ENCODE measurements at places on chromosomes 4 and X. TPM values are rescaled to one million over a fixed set of nuclear protein-coding genes. Genes with fewer than 3 reads are reported as not detected.

Gene FGG
- total RNA-seq: not detected

Gene SSX1
- not detected for total RNA-seq

- H3K36me3 ChIP-seq: no peaks in the 10 kb centered on the region
- no peaks in the 10 kb centered on the region for H3K27me3 ChIP-seq
- H3K4me1 ChIP-seq: no peaks in the 10 kb centered on the region
Observed at GRCh38 chr4:142558851-142559250, 287.2 kb downstream of the INPP4B start.

GRCh38 chrX:97260679-97261078 is 377.0 kb downstream of the RPA4 start:
- no peak overlapping the region for H3K4me3 ChIP-seq
- no peak overlapping the region for H3K27ac ChIP-seq
- DNase-seq: no peak

DNA sequence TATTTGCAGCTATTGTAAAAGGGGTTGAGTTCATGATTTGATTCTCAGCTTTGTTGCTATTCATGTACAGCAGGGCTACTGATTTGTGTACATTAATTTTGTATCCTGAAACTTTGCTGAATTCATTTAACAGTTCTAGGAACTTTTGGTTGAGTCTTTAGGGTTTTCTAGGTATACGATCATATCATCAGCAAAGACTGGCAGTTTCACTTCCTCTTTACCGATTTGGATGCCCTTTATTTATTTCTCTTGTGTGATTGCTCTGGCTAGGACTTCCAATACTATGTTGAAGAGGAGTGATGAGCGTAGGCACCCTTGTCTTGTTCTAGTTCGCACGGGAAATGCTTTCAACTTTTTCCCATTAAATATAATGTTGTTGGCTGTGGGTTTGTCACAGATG is 48.1 kb downstream of the NPY1R start:
- no peak for DNase-seq
- H3K36me3 ChIP-seq: no peaks in the 10 kb centered on the region
- no peaks in the 10 kb centered on the region for H3K27me3 ChIP-seq
- H3K4me1 ChIP-seq: no peaks in the 10 kb centered on the region

GRCh38 chrX:8341814-8342590 is 122.6 kb upstream of the VCX3B start:
- no peak overlapping the region for H3K27ac ChIP-seq
- no peaks in the 10 kb centered on the region for H3K4me1 ChIP-seq
- H3K27me3 ChIP-seq: no peaks in the 10 kb centered on the region
- no peak for DNase-seq
- H3K4me3 ChIP-seq: no peak overlapping the region

Gene UTP3
- total RNA-seq: 50.6 TPM

Gene SPIN2A
- 4.2 TPM for total RNA-seq

GRCh38 chr4:31045724-31046318 is 325.7 kb downstream of the PCDH7 start:
- no peak overlapping the region for H3K4me3 ChIP-seq
- H3K36me3 ChIP-seq: no peaks in the 10 kb centered on the region
- H3K27ac ChIP-seq: no peak overlapping the region
- H3K27me3 ChIP-seq: no peaks in the 10 kb centered on the region
- DNase-seq: no peak

DNA sequence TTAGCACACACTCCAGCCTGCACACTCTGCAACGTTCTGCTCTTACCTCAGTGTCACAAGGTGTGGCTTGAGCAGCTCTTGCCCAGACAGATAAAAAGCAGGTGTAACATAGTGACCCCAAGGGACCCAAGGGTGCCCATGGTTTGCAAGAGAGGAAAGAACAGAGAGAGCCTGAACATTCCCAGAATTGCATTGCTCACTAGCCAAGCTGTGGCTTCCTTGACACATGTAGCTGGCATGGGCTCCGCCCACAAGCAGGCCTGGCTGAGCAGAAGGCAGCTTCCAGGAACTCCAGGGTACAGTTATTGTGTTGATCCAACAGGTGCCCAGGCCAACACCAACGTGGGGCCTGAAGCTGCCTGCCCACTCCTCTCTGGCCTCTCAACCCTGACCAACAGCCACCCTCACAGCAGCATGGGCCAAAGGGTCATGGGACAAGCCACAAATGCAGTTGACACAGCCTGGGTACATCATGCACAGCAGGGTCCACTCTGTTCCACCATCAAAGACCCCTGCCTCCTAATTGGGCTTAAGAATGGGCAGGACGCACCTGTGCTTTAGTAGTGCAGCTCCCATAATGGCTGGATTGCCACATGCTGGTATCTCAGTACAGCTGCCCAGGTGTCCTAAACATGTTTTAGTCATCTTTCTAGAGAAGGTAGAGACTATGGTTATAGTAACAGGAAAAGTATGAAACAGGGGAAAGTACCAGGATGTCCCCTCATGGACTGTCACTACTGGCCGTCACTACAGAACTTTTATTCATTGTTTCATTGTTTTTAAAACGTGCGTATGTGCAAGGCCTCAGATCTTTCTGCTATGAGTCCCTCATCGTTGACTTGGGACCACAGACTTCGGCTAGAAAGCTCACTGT is 73.7 kb upstream of the ACSL1 start:
- no peaks in the 10 kb centered on the region for H3K4me1 ChIP-seq
- no peak overlapping the region for H3K27ac ChIP-seq
- DNase-seq: no peak
- no peak overlapping the region for H3K4me3 ChIP-seq

Gene FAT1
- 137 TPM for total RNA-seq

Gene MAGEB17
- total RNA-seq: not detected

Gene MAGEA6
- not detected for total RNA-seq

DNA sequence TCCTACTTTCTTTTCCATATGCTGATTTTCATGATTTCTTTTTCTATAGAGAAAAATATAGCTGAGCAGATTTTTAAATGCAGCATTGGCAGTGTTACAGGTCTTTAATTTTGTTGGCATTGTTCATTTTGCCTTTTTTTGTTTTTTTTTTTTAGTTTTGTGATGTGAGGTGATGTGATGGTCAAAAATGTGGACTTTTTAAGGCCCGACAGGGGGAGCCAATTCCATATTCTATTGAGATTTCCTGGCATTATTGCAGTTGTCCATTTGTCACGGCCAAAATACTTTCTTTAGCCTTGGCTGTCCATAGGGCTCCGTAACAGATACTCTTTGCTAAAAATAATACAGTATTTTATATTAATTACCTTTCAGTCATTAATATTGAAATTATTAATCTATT is 47.8 kb downstream of the SLIT2 start:
- no peak overlapping the region for H3K27ac ChIP-seq
- H3K36me3 ChIP-seq: no peaks in the 10 kb centered on the region
- no peaks in the 10 kb centered on the region for H3K27me3 ChIP-seq
- H3K4me3 ChIP-seq: no peak overlapping the region

DNA sequence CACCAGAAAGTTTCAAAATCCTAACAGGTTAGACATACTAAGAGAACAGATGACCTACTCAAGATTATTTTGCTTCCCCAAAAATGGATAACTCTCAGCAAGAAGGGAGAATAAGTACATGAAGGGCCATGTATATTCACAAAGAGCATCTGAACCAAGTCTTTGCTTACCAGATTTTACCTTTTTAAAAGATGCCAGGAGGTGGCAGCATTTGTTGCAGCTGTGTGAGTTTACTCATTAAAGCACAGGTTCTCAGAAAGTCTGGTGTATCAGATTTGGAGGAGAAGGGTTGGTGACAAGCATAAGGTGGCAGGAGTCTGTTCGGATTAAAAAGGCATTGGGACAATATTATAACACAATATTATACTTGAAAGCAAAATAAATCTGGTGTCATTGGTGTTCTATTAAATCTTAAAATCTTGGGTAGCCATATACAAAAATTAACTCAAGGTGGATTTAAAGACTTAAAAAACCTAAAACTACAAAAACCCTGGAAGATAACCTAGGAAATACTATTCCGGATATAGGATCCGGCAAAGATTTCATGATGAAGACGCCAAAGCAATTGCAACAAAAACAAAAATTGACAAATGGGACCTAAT is 51.3 kb upstream of the NFKB1 start:
- no peak overlapping the region for H3K27ac ChIP-seq
- H3K4me1 ChIP-seq: no peaks in the 10 kb centered on the region
- no peak for DNase-seq
- H3K27me3 ChIP-seq: no peaks in the 10 kb centered on the region
- no peaks in the 10 kb centered on the region for H3K36me3 ChIP-seq
- H3K4me3 ChIP-seq: no peak overlapping the region

Gene F11
- 0.99 TPM for total RNA-seq

- H3K4me3 ChIP-seq: no peak overlapping the region
- H3K36me3 ChIP-seq: no peaks in the 10 kb centered on the region
- H3K27ac ChIP-seq: no peak overlapping the region
- no peak for DNase-seq
Observed at GRCh38 chr4:184362396-184362795, 112.0 kb downstream of the IRF2 start.

- no peak overlapping the region for H3K27ac ChIP-seq
- H3K27me3 ChIP-seq: no peaks in the 10 kb centered on the region
- H3K4me3 ChIP-seq: no peak overlapping the region
- DNase-seq: no peak
- no peaks in the 10 kb centered on the region for H3K36me3 ChIP-seq
Observed at GRCh38 chr4:98747393-98748091, 89.1 kb upstream of the TSPAN5 start.

- no peak for DNase-seq
- no peak overlapping the region for H3K4me3 ChIP-seq
- H3K27me3 ChIP-seq: no peaks in the 10 kb centered on the region
- H3K27ac ChIP-seq: no peak overlapping the region
- H3K4me1 ChIP-seq: no peaks in the 10 kb centered on the region
- no peaks in the 10 kb centered on the region for H3K36me3 ChIP-seq
Observed at GRCh38 chr4:38523524-38524448, 140.2 kb upstream of the KLF3 start.

DNA sequence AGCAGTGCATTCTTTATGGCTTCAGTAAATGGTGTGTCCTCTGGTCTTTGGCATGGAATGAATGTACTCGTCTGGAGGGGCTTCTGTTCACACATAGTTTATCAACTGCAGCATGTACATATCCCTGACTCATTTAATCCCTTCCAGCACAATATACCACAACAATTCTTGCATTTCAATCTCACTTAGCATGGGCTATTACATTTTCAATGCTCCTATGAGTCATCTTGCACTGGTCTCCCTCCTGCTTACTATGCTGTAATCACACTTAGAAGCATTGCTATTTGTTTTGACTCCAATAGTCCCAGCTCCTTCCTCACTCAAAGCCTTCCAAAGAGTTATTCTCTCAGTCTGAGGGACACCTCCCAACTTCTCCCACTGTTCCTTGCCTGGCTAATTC is 180.9 kb upstream of the NUDT10 start:
- no peak overlapping the region for H3K27ac ChIP-seq
- no peak for DNase-seq
- no peak overlapping the region for H3K4me3 ChIP-seq
- no peaks in the 10 kb centered on the region for H3K4me1 ChIP-seq

Gene DACH2
- 1.8 TPM for total RNA-seq

- no peak for DNase-seq
- H3K36me3 ChIP-seq: no peaks in the 10 kb centered on the region
- H3K4me1 ChIP-seq: no peaks in the 10 kb centered on the region
- H3K27ac ChIP-seq: no peak overlapping the region
- H3K27me3 ChIP-seq: no peaks in the 10 kb centered on the region
Observed at GRCh38 chr4:8199594-8200301, 658 bp downstream of the SH3TC1 start.

DNA sequence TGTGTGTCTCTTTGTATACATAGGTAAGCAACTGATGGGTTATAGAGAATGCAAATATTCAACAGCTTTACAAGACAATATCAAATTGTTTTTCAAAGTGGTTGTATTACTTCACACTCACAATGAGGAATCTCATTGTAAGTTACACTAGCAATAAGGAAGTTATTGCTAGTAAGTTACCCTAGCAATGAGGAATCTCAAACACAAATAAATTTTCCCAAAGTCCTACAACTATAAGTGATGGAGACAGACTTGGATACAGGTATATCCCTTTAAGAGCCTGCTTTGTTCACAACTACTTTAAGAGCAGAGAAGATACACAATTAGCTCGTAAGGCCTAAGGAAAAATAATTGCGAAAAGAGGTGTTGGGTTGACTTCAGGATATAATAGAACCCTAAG is 28.3 kb upstream of the NWD2 start:
- no peak overlapping the region for H3K4me3 ChIP-seq
- H3K27ac ChIP-seq: no peak overlapping the region
- no peak for DNase-seq
- H3K27me3 ChIP-seq: no peaks in the 10 kb centered on the region
- H3K4me1 ChIP-seq: no peaks in the 10 kb centered on the region
- no peaks in the 10 kb centered on the region for H3K36me3 ChIP-seq

Gene CSAG3
- not detected for total RNA-seq

Gene THAP9
- 13.2 TPM for total RNA-seq

DNA sequence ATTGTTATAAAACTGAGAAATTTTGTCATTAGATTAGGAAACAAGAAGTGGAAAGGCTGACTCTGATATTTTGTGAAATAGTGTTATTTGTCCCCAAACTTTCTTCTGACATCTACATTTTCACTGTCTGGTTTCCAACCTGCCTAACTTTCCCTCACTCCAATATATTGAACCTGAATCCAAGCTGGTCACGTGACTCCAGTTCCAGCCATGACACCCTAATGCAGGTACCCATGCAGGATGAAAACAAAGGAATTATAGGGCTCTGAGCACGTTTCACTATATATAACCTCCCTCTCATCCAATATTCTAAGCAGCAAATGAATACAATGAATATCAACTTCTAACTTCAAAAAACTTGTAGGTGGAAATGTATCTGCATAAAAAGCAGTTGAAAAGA is 231.6 kb downstream of the TLL1 start:
- H3K27ac ChIP-seq: no peak overlapping the region
- H3K4me3 ChIP-seq: no peak overlapping the region
- H3K4me1 ChIP-seq: no peaks in the 10 kb centered on the region
- no peaks in the 10 kb centered on the region for H3K36me3 ChIP-seq

- no peaks in the 10 kb centered on the region for H3K36me3 ChIP-seq
- no peaks in the 10 kb centered on the region for H3K4me1 ChIP-seq
- no peak overlapping the region for H3K4me3 ChIP-seq
- no peak overlapping the region for H3K27ac ChIP-seq
- H3K27me3 ChIP-seq: no peaks in the 10 kb centered on the region
Observed at GRCh38 chr4:7156328-7156727, 36.0 kb upstream of the SORCS2 start.

GRCh38 chr4:6659897-6660296 is 19.4 kb downstream of the MRFAP1 start:
- no peaks in the 10 kb centered on the region for H3K27me3 ChIP-seq
- H3K4me3 ChIP-seq: no peak overlapping the region
- H3K4me1 ChIP-seq: no peaks in the 10 kb centered on the region
- H3K27ac ChIP-seq: no peak overlapping the region
- no peak for DNase-seq
- H3K36me3 ChIP-seq: no peaks in the 10 kb centered on the region

All from H1 (cell line).